ENCODE measurements at places on chromosomes 4 and X.
A peak's percentile ranks its signal among the peaks of the same experiment; 100 is the strongest.

DNA sequence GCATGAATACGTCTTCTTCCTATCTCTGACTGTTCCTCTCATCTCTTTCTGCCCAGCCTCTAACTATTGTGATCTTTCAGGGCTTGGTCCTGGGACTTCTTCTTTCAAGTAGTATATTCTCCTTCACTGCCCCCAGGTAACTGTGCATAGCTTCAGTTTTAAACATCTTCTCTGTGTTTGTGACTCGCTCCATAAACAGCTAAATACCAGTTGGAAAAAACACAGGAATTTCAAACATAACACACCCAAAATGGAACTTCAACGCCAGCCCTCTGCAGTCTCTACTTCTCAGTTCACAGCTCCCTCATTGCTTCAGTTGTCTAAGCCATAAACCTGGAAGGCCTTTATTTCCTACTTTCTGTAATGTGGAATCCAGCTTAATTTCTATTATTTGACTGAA, 16.6 kb downstream of the TRIML2 start:
- no peak for DNase-seq

- DNase-seq: no peak
Observed at GRCh38 chr4:43496188-43496587, 603.7 kb downstream of the GRXCR1 start.

DNA sequence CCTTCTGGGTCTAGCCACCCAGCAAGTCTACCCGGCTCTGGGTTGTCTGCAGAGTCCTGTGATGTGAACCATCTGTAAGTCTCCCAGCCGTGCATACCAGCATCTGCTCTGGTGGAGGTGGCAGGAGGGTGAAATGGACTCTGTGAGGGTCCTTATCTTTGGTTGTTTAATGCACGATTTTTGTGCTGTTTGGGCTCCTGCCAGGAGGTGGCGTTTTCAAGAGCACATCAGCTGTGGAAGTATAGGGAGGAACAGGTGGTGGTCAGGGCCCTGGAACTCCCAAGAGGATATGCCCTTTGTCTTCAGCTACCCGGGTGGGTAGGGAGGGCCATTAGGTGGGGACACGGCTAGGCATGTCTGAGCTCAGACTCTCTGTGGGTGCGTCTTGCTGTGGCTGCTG, 66.5 kb upstream of the ZFP42 start:
- peak; percentile 12 for DNase-seq

- peak; percentile 55 for DNase-seq
Observed at GRCh38 chr4:57190601-57191481, 80.7 kb upstream of the IGFBP7 start.

DNA sequence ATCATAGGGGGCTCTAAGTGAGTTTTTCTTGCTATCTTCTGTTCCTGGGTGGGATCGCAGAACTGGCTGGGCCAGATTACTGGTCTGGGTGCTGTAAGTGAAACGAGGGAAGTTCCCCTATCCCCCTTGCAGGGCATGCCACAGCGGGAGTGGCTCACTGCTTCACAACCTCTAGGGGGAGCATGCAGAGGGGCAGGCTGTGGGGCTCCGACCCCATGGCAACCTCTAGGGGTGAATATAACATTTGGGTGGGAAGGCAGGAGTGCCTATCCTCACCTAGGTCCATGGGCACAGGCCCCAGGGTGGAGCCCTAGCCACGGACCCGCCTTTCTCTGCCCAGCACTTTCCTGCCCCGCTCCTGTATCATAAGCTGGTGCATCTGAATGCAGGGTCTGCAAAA, 1.7 kb upstream of the RRAGB start:
- DNase-seq: peak; percentile 20

DNA sequence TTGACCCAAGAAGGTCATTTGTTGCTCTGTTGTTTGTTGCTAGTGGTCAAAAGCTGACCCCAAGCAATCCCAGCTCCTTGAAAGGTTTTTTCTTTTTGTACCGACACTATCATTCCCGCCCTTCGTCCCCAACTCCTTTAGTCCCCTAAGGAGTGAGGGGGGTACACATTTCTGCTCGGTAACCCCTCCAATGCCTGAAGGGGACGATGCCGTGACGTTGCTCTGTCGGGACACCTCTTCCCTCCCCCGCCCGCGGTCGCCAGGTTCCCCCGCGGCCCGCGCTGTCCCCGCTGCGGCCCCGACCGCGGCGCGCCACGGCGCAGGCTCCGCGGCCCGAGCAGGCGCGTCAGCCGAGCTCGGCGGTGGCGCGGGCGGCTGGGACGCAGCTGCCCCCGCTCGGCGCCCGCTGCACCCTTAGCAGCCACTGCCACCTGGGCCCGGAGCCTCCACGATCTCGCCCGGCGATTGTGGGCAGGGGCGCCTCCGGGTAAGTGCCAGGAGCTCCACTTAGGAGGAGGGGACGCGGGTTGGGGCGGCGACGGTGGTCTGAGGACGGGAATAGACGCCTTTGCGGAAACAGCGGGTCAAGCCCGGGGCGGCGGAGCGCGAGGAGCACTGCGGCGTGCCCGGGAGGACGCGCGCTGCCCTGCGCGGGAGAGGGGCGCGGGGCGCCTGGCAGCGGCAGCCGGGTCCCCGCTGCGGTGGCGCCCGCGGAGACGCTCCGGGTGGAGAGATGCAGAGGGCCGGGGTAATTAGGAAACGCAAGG, at the start of gene GLRB:
GLRB (plus strand) TSS at position 340 of the 767 bp plus-strand sequence. CDS start 1,875 bp downstream, outside the sequence.
- DNase-seq: no peak

DNA sequence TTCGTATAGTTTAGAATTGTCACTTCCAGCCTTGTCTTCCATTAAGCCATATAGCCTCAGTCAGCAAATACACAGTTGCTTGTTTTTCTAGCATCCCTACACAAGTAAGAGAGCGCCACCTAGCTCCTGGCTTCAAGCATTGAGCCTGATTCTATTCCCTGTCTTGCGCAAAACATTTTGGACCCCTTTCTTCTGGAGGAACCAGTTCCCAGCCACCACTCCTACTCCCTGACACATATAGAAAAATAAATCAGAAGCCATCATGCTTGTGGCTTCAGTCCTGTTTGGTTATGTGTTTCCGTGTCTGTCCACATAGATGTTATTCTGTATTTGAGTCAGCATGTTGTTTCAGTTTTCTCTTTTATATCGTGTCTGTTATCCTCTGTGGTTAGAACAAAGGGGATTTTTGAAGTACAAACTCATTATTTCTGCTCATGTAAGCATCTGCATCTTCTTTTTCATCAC, 59.9 kb downstream of the GK start:
- DNase-seq: peak; percentile 75

DNA sequence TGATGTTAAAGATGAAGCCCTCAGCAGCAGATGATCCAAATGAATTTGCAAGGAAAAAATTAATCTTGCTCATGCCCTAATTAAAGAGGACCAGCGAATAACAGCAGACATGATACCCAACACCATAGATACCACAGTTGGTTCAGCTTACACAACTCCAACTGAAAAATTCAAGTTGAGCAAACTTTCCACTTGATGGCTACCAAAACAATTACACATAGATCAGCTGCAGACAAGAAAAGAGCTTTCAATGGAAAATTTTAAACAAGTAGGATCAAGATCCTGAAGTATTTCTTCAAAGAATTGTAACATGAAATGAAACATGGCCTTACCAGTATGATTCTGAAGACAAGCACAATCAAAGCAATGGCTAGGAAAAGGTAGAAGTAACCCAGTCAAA, 90.0 kb downstream of the KLHL13 start:
- no peak for DNase-seq

GRCh38 chr4:8769645-8770517, 101.8 kb downstream of the HMX1 start:
- DNase-seq: peak; percentile 66

GRCh38 chr4:12658146-12658545, 826.0 kb downstream of the RAB28 start:
- DNase-seq: no peak

DNA sequence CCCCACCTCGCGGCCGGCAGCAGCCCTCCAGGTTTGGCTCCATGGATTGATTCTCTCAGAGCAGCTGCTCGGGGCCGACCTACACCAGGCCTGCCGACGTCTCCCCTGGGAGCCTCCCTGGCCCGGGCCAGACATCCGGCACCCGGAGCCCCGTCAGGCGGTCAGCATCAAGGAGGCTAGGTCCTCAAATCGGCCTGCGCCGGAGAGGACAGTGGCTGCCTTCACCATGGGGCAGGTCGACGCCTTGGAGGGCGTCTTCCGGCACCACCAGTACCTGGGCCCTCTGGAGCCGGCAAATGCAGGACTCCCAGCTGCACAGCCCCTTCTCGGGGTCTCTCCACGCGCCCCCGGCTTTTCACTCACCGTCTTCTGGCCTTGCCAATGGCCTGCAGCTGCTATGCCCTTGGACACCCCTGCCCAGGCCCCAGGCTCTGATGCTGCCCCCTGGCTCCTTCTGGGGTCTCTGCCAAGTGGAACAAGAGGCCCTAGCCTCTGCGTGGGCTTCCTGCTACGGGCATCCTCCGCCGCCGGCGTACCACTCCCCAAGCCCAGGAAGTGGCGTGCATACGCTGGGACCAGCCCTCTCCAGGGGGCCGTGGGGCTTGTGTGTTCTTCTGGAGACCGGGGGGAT, 341.8 kb downstream of the MAGEB5 start:
- DNase-seq: no peak

GRCh38 chr4:70405765-70406164, 8.0 kb downstream of the OPRPN start:
- DNase-seq: no peak

DNA sequence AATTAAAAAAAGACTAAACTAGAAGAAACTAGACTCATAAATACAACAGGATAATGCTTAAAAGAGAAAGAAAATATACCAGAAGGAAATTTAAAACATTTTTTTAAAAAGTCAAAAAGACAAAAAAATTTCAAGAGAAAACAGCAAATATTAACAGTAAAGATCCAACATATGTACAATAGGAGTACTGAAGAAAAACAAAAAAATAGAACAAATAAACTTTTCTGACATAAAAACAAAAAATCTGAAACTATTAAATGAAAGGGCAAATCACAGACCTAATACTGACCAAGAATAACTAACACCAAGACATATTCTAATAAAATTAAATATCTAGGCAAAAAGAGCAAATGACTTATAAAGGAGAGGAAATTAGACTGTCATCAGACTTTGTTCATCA, 11.5 kb downstream of the DNAJB14 start:
- DNase-seq: no peak

DNA sequence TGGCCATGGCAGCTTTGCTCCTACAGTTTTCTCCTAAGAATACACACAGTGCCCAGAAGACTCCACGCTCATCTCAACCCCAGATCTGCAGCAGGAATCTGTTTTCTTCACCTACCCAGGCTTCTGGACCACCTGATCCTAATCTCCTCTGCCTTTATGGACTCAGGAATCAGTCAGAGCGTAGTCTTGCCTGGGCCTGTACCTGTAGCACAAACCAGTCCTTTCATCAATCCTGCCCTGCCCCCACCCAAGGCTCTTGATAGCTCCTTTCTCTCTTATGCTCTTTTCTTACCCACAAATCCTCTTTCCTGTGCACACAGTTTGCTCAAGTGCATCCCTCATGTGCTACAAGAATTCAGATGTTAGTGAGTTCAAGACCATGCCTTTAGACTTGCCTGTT, 89.7 kb downstream of the ZNF718 start:
- DNase-seq: no peak

DNA sequence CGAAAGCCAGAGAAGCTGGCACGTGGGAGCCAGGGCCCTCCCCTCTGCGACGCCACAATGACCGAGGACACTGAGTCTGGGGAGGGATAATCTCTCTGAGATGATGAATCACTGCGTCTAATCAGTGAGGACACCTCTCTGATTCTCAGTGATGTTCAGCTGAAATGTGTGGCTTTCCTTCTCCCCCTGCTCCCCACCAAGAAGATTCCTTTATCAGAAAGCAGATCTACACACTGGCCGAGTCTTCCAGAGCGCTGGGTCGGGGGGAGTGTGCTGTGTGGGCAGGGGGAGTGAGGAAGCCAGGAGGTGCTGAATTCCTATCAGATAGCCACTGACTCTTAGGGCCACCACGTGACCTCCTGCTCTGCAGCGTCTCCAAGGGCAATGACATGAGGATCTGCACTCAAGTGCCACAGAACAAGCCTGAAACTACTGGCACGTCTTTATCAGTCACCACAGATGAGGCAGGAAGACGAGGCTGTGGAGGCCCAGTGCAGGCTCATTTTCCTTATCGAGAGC, 89.2 kb downstream of the GATB start:
- DNase-seq: no peak

DNA sequence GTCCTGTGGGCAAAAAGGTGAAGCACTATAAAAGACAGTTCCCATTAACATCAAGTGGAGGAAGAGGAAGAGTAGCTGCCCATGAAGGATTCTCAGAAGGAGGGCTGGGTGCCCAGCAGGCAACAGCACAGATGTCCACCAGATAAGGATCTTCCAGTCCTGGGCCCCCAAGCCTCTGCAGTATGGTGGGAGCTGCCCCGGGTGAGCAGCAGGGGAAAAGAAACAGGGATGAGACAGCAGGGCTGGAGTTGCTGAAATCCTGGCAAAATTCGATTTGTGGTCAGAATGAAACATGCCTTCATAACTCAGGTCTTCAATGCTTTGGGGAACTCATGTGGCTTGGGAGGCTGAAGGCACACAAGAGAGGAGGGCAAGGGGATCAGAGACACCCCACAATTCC, 94.6 kb downstream of the RASL11B start:
- no peak for DNase-seq

DNA sequence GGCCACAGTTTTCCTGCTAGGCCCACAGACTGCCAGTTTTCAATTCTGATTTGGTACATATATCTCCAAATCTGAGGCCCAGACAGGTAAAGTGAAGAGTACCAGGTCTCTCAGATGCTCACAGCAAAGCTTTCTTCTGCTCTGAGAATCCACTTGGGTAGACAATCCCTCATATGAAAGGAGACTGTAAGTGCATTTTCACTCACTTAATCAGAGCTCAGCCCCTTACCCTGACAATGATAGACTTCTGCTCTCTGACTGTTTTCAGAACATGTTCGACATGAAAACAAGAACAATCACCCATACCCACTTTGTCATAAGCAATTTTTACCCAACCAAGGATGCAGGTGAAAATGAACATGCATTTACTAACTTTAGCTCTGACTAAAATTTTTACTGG, 7.1 kb downstream of the GPRIN3 start:
- no peak for DNase-seq

DNA sequence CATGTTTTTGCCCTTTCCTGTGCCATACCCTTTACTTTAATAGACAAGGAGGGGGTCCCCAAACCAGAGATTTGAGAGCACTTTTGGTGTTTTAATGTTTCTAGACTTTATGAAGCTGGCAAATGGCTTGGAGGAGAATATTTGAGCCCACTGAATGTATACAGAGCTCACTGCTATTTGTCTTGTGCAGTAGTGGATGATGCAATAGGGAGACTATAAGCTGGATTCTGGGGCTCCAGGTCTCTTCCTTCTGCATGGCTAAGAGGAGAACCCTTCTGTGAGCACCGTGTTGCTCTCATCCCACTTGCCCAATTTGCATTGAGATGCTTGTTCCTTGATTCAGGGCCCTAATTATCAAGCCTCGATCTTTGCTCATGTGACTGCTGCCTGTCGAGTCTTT, 8.9 kb upstream of the PUDP start:
- no peak for DNase-seq

- DNase-seq: no peak
Observed at GRCh38 chr4:127261476-127261875, 371.3 kb upstream of the INTU start.
